ENCODE measurements at places on chromosomes 4 and X.

DNA sequence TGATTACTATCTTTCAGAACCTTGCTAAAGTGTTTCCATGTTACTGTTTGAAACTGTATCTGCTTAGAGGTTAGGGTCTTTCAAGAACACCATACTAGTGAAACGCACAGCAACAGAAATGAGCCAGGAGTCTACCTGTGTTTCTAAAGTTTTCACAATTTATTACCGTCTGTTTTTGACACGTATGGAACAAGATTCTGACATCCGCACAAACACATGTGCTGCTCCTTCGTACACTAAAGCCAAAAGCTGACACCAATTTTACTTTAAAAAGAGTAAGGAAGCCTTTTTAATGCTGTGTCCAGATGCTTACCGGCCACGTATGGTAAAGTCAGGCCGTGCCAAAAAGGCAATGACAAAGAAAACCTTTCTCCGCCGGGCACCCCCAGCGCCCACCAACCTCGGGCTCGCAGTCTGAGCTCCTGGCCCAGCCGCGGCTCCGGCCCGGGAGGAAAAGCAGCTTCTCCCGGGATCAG is 532 bp downstream of the RPS4X start:
- DNase-seq, result no peak

GRCh38 chr4:169042608-169043007 is 32.6 kb upstream of the CBR4 start:
- DNase-seq, result no peak

DNA sequence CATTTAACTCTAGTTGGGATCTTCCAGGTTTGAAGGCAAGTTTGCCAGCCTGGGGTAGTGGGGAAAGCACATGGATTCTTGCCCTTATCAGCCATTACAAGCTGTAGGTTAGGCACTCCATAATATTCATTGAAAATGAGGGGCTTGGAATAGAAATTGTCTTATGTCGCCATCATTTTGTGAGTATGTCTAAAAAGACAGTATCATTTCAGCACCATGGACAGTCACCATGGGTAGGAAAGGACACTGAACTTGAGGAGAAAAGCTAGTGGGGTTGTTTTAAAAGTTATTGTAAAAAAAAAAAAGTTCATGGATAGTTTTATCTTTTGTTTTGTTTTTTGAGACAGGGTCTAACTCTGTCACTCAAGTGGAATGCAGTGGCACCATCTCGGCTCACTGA is 356.1 kb downstream of the HNRNPD start:
- no peak for DNase-seq

GRCh38 chr4:64341711-64342110 is 67.5 kb downstream of the TECRL start:
- DNase-seq, result no peak

GRCh38 chr4:120773641-120774040 is 148.9 kb downstream of the PRDM5 start:
- no peak for DNase-seq

DNA sequence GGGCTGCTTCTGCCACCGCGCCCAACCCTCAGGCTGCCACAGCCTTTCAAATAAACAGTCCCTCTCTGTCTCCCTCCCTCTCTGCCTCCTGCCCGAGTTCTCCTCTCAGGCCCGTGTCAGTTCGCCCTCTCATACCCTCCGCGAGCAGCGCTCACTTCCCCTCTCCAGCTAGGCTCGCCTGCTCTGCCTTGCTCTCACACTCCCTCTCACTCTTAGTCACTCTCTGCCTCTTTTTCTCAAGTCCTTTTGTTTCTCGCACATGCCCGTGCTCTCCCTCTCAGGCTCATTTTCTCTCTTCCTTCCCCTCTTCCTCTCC is 3.2 kb downstream of the EFNB1 start:
- peak; percentile 77 for DNase-seq

- DNase-seq, result no peak
These were observed 263.3 kb upstream of the UGT8 start for GRCh38 chr4:114335339-114335738.

DNA sequence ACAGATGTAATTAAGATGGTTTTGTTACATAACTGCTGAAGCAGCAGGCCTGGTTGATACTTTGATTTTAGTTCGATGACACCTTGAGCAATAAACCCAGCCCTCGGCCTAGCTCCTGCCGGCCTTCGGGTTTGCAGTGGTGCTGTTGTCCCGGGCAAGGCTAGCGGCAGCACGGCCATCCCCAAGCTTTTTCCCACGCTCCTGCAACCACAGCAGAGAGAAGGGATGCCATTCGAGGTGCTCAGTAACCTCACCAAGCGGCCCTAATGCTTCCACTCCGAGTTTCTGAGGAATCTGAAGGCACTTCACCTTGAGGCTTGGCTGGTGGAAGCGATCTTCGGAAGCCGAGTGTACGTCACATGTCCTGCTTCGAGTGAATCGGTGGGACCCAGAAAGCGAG is 182.1 kb downstream of the NAF1 start:
- no peak for DNase-seq

DNA sequence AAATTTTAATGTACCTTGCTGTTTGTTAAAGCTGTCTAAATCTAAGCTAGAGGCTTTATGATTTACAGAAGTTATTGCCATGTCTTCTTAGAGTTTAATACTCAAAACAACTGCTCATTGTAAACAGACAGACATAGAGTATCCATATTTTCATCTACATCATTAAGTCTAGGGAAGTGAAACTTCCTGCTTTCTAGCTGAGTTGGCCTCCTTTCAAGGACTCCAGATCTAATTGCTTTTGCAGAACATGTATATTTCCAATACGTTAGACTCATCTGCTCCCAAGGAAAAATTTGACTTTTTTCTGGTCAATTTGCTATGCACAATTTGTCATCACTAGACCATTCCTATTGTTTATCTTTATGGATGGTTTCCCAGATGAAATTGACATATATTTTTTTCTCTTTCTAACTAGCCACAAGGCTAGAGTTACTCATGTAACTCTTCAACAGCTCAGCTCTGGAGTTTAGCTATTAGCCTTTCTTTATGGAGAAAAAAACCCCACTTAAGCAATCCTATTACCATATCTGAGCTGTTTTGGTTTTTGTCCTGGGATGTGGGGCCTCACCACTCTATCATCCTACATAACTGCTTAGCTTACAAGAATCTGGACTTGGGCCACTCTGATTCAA is 122.9 kb downstream of the PPA2 start:
- DNase-seq, result no peak

GRCh38 chr4:129623233-129623875 is 527.4 kb downstream of the C4orf33 start:
- DNase-seq, result no peak

- DNase-seq, result peak; percentile 68
These were observed 6.3 kb upstream of the SORCS2 start for GRCh38 chr4:7186031-7186430.

- no peak for DNase-seq
These were observed 727.7 kb upstream of the FAM241A start for GRCh38 chr4:111417521-111417920.

DNA sequence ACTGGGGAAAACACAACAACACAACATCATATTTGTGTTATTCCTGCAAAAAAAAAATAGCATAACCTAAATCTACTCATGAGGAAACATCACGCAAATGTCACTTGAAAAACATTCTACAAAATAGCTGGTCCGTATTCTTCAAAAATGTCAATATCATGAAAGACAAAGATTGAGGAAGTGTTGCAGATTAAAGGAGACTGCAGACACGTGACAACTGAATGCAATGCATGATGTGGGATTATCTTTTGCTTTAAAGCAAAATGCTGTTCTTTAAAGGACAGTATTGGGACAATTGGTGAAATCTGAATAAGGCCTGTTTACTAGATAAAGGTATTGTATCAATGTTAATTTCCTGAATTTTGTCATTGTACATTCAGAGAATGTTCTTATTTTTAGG is 157.7 kb downstream of the SMIM20 start:
- DNase-seq, result no peak

- DNase-seq, result no peak
These were observed 502.9 kb upstream of the PCDH10 start for GRCh38 chr4:132646186-132646585.
